ENCODE measurements at places on chromosomes 1 and 21.
A peak's percentile ranks its signal among the peaks of the same experiment; 100 is the strongest.

DNA sequence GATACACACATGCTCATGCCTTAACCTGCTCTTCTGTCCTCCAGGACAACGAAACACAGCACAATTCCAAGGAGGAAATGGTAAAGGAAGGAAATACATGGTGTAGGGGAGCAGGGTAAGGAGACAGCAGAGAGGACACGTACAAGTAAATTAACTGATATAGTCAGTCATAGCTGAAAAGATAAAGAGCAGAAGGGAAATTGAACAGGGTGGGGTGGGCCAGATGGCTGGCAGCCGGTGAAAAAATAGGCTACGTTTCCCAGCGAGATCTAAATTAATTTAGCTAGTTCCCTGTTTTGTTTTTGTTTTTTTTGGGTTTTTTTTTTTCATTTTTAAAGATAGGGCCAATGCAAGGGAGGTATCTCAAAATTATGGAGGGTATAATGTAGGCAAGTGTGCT is 109.2 kb downstream of the FAM78B start:
- DNase-seq, result no peak

- no peak for DNase-seq
These were observed 29.8 kb downstream of the WDR3 start for GRCh38 chr1:117959364-117959763.

GRCh38 chr1:155326631-155327037 is 5.9 kb downstream of the RUSC1 start:
- DNase-seq, result no peak

- no peak for DNase-seq
These were observed 2.9 kb downstream of the TRIM63 start for GRCh38 chr1:26064553-26064952.

DNA sequence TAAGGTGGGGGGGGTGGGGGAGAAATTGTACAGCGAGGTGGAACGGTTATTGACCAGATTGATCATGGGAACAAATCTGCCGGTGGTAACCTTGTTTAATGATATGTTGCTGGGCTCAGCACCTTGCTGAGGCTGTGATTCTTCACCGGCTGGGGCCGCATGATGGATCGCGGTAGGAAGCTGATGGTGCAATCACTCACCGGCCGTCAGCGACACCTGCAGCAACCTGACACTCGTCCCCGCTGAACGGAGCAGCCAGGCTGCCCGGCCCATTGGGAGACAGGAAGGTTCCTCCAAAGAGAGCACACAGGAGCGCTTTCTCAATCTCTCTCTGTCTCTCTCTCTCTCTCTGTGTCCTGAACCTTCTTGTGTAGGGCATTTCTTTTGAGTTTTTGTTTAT is 128.5 kb upstream of the RRP15 start:
- no peak for DNase-seq

DNA sequence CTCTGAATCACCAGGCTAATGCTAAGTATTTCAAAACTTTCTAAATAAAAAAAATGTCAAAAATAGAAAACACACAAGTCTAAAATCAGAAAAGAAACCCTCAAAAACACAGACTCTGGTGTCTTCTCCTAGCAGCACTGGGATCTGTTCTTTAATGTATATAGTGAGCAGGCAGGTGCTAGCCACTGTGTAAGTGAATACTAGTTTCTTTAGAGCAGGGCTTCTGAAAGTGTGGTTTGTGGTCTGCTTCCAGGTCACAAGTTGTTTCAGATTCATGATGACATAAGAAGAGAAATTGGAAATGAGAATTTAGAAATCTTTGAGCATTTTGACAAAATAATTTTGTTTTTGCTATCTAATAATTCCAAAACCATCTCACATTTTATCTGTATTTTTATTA is 763.1 kb downstream of the USP25 start:
- no peak for DNase-seq

DNA sequence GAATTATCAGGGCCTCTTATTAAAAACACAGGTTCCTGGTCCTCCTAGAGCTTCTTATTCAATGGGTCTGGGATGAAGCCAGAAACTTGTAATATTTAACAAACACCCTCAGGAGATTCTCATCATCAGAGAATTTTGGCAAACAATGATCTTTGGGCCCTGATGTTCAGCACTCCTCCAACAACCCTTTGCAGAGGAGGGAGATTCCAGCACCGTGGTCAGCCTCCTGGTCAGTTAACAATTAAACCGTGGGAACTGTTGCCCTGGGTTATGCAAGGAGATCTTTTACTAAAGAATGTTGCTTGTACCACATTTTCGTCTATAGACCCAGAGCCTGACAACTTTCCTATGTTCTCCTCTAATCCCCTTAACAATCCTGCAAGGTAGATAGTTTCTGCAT is 294.4 kb downstream of the PLPP3 start:
- DNase-seq, result no peak

DNA sequence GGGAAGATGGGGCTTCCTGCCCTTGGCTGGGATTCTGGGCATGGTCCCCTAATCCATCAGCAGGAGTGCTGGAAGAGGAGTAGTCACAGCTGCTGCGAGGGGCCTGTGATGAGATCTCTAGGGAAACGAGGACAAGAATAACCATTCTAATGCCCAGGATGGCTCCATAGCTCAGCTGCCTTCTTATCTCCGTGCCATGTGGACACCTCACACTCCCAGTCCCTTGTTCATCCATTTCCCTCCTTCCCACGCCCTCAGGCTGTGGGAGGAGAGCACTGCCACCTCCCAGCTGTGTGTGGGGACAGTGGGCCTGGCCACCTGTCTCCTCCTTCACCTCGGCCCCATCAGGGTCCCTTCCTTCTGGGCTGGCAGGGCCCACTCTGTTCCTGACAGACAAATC is 16.1 kb upstream of the ETV3 start:
- no peak for DNase-seq

DNA sequence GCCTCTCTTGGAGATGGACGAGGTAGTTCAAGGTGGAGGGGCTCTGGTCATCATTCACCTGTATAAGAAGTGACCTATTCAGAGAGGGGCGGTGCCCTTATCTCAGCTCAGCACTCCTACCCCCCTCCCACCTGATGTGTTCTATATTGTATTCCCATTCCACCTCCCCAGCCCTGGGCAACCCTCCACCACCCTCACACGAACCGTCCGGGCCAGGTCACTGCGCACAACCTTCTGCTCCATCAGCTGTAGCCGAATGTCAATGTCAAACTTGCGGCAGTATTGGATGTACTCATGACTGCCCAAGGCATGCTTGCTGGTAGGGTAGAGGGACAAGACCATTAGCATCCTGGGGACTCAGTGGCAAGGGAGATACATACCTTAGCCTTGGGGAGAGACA is 34.3 kb downstream of the PIK3C2B start:
- DNase-seq, result no peak

DNA sequence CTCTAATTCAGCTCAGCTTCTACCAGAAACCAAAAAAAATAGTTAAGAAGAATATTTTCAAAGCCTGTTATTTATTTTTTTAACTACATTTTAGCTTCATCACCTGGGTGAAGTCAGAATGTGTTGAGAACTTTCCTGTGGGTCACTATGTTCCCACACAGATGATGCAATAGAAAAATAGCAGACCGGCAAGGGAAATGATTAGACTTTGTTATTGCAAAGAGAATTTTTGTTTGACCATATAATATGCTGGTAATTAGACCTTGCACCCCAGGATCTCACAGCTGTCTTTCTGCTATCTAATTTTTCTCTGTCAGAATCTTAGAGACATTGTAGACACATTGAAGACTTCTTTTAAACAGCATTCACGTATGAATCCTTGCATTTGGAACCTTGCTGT is 299.3 kb downstream of the TBX15 start:
- DNase-seq, result no peak

DNA sequence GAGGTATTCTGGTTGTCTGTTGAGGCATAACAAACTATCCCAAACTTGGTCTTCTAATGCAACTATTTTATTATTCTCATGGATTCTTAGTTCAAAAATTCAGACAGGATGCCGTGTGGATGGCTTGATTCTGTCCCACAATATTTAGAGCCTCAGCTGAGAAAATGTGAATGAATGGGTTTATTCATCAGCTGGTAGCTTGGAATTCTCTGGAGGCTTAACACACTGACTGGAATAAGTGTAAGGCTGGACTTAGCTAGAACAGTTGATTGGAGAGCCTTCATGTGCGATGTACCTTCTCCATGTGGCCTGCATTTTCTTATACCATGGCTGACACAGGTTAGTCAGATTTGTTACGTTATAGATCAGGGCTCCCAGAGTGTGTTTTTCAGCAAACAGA is 30.8 kb downstream of the TNNI3K start:
- DNase-seq, result no peak

- no peak for DNase-seq
These were observed 36.5 kb downstream of the ZMYND12 start for GRCh38 chr1:42419126-42419821.

DNA sequence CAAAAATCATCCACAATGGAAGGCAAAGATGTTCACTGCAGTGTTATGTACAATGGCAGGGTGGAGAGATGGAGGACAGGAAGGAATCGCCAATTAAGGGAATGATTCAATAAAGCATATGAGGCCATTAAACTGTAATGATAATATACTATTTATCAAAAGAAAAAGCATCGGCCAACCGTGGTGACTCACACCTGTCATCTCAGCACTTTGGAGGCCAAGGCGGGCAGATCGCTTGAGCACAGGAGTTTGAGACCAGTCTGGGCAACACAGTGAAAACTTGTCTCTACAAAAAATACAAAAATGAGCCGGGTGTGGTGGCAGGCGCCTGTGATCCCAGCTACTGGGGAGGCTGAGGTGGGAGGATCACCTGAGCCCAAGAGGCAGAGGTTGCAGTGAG is 89.1 kb downstream of the SSBP3 start:
- no peak for DNase-seq

- DNase-seq, result no peak
These were observed 584.8 kb downstream of the PLA2G4A start for GRCh38 chr1:187413405-187414169.

- no peak for DNase-seq
These were observed 142.1 kb downstream of the RYR2 start for GRCh38 chr1:237183963-237184540.

GRCh38 chr1:28896609-28896986 is 17.8 kb upstream of the EPB41 start:
- no peak for DNase-seq

DNA sequence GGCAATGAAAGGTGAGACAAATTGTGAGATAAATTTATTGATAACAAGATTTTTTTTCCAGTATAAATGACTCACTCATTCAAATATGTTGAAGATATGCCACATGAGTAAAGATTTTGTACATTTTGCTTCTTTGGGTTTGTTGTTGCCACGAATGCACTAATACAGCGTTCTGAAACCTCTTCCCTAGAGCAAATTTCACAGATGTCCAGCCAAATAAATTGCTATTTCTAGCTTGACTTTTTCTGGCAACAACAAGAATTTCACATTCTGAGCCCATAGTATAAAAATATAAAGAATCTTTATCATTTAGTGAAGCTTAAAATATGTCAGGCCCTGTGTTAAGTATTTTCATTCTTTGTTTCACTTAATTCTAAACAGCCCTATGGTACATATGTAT is 114.5 kb upstream of the COL24A1 start:
- no peak for DNase-seq

GRCh38 chr21:15468368-15468767 is 261.4 kb upstream of the USP25 start:
- no peak for DNase-seq

DNA sequence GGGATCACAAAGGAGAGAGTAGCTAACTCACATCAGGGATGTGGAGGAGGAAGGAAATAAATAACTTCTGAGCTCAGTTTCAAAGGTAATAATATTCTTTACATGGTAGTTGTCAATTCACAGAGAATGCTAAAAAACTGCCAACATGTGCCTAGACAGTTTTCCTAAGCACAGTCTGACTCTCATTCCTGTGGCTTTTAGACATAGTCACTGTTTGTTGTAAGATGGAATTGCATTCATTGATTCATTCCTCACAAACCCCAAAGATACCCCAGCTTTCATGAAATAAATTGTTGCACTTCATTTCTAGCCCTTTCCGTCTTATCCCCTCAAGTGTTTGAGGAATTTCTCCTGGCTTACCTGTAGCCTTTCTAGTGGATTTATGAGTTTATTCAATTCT is 263.9 kb downstream of the NTNG1 start:
- DNase-seq, result no peak

DNA sequence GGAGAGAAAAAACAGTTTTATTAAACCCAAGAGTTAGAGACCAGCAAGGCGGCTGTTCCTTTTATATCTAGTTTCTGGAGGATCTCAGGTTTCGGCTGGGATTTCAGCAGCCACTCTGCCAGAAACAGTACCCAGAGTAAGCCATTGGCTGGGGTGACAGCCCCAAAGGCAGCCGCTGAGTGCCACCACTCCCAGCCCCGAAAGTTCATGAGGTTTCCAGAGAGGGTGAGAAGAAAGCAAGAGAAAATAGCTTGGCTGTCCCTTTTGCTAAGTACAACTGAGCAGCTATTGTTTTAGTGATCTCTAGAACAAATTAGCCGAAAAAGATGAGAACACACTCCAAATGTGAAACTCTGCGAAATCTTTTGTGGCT is 1.2 kb downstream of the SH3BGR start:
- DNase-seq, result no peak

DNA sequence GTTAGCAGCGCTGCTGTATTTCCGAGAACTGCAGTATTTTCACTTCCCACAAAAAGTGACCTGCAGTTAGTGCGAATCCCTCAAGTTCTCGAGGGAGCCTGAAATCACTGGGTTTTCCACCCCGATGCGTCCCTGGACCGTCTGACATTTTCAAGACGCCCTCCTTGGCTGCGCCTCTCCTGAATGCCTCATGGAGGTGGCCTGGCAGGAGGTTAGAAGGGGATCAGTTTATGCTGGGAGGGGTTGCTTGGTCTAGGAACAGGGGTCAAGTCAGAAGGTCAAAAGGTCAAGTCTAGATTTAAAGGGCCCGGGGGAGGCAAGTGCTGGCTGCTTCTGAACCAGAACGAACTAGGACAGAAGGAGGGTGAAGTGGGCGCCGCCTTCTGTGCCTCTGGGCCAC is 176.8 kb downstream of the PRDM16 start:
- no peak for DNase-seq

DNA sequence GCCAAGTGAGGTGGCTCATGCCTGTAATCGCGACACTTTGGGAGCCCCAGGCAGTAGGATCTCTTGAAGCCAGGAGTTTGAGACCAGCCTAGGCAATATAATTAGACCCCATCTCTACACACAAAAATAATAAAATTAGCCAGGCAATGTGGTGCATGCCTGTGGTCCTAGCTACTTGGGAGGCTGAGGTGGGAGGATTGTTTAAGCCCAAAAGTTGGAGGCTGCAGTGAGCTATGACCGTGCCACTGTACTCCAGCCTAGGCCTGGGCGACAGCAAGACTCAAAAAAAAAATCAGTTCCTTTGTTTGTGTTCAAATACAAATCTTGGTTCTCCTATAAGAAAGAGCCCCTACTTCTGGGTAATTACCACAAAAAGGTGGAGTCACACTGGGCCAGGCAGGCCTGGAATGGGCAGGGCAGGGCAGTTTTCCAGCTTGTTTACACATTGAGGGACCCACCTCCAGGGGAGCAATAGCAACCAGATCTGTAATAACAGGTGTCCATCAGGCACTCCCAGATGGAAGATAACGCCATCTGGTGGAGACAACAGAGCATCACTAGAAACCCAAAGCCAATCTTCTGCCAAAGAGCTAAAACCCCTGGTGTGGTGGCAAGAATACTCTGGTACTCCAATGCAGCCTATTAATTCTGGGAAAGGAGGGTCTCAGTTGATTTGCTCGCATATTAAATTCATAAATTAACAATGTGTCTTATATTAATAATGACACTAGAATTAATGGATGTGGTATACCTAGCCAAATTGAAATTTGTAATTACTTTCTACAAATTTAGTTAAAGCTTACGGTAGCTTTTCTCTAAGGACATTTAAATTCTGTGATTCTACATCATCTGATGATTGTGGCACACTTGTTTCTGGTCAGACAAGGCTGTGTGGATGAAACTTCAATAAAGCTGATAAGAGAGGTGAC is 13.2 kb downstream of the PPP1R15B start:
- DNase-seq, result peak; percentile 54

Measured in CD4-positive, alpha-beta T cell treated with Interleukin-6 for 4 hours (primary cell).